CD4-positive, alpha-beta T cell treated with Interleukin-6 at 100 ng/mL for 8 hours (primary cell): ENCODE measurements at places on chromosomes 4 and X.

GRCh38 chr4:4564522-4564921 is 22.7 kb upstream of the STX18 start:
- DNase-seq, result no peak

- no peak for DNase-seq
Measured at GRCh38 chr4:102439236-102439614, 61.9 kb upstream of the NFKB1 start.

GRCh38 chr4:168257768-168258167 is 60.8 kb downstream of the DDX60 start:
- DNase-seq, result no peak

DNA sequence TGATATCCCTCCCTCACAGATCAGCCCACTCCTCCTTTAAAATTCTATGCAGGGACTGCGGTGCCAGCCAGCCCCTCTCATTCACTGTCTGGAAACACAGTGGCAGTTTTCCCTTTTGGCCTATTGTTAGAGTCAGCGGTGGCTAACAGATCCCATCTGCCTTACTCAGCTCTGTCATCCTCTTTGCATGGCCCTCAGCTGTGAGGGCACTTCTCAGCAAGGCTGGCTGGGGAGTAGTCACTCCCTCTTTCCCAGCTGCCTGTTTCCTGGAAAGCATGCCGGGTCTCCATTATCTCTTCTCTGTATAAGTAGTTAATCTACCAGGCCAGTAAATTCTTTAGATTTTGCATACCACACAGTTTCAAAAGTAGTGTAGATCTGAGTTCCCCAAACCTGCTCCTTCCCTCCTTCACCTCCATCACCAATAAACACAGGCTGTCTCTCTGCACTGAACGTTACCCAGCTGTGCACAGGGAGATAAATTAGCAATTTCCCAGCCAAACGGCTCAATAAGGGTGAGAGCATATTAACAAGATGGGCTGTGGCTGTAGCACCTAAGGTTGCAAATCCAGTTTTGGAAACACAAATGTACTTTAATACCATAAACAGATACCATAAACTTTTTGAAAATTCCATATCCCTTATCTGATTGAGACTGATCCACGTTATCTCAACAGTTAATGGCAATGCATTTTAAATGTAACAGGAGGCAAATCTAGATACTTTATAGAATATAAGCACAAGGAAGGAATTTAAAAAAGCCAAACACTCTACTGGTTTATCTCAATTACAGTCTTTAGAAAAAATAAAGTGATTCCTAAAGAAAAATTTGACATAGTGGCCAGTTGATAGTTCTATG is 229.3 kb downstream of the ANKRD50 start:
- DNase-seq, result no peak

DNA sequence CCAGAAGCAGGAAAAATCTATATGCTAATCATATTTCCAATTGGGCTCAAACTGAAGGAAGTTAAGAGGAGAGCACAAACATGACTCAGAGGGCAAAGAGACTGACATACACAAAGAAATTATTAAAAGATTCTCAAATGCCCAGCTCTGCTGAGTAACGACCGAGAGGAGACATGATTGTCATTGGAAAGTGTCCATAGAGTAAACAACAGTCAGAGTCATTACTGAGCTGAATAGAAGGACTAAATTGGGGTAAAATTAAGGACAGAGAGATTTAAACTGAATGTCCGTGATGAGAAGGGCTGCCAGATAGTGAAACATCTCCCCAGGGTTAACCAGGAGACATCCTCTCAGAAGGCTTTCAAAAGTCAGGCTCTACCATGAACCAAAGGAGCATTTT is 111.2 kb upstream of the GALNT7 start:
- no peak for DNase-seq

DNA sequence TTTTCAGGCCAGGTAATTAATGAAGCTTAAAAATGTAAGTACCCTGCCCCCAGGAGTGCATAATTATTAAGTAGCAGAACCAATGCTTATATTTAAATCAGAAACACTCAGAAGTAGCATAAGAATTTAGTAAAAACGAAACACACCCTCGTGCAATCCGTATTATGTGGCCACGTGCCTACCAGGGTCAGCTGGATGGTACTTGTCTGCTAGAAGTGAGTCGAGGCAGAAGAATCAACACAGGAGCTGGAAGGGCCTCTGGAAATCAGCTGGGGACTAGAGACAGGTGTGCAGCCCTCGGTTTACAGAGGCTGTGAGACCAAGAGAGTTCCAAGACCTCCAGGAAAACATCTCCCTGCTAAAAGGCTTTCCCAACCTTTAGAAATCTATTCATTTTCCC is 559 bp upstream of the FAM47E start:
- no peak for DNase-seq

- peak; percentile 41 for DNase-seq
Measured at GRCh38 chrX:2628751-2629315, 62.3 kb upstream of the CD99 start.

DNA sequence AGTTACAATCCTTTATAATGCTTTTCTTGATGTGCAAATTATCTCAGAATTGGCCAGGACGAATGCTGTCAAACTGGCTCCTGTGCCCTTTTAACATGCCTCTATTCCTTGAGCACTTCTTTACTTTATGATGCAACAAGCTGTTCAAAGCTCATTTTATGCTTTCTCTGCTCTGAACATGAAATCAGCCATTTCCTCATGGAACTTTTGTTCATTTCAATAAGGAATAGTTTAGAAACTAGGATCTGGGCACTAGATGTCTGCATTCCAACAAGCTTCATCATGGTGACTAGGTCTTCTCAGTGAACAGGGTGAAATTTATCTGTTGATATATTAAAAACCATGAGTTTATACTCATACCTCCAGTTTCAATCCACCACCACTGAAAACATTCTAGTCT is 87.3 kb upstream of the TEX13A start:
- DNase-seq, result no peak

GRCh38 chr4:142656178-142656577 is 189.9 kb downstream of the INPP4B start:
- DNase-seq, result no peak

DNA sequence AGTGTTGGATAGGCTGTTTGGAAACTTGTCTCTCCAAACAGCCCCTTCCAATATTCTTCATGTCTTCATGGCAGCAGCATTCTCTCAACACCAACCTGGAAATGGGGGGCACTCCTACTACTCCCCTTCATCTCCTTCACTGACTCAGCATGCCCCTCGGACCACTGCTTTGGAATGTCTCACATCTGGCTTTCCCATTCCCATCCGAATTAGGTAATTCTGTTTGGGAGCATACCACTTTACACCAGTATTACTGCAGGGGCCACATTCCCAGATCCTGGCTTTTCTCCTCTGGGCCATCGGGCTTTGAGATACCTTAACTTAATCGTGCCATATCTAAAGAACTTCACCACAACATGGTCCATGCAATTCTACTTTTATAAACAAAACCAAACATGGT is 100.8 kb downstream of the MAML3 start:
- DNase-seq, result no peak

DNA sequence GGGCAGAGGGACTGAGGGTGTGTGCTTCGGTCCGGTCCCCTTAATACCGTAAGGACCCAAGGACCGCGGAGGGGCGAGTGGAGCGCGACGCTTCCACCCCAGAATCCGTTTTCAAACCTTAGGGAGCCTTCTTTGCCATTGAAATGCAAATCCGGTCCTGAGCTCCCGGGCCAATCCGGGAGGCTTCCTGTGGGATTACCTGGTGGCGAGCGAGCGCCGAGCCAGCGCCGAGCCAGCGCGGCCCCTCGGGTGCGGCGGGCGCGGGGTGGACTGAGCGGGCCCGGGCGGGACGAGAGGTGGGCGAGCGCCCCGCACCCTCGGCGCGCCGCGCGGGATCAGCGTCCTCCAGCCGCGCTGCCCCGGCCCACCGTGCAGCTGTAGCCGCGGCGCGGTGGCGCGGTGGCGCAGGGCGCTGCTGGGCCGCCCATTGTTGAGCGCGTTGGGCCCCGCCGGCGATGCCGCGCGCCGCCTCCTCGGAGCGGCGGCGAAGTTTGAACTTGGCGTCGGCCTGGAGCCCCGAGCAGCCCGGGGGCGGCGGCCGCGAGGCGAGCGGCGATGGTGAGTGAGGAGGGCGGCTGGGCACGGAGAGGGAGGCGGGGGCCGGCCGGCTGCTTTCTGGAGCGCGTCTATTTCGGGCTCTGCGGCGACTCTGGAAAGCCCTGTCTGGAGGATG is 208.7 kb downstream of the SOWAHB start:
- no peak for DNase-seq

GRCh38 chr4:150289198-150289597 is 211.0 kb downstream of the DCLK2 start:
- no peak for DNase-seq

DNA sequence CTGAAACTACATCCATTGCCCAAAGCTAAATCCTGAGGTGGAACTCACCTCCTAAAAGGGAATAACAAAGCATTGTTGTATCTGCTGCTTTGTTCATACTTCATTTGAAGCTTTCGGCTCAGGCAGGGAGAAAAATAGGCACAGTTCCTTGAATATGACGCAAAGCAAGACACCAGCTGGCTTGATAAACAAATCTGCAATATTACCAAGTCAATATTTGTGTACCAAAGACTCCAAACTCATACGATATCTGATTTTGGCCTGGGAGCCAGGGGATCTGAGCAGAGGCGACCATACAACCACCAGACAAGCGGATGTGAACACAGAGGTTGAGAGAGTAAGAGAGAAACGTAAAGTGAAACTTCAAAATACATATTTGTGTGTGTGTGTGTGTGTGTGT is 34.8 kb upstream of the RAP1GDS1 start:
- DNase-seq, result no peak

DNA sequence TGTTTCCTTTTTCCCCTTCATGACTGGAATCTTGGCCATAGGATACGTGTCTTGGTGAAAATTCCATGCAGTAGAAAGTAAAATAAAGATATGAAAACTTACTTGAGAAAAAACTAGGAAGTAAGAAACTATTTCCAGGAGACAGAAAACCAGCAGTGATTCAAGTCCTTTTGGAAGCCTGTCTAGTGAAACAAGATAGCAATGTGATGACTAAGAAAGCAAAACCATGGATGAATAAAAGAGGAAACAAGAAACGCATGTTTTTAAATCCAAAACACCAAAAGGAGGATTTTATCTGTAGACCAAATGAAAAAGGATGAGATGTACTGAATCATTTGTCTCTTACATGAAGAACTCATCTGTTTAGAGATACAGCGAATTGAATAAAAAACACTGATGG is 1430.0 kb downstream of the ARAP2 start:
- DNase-seq, result no peak

GRCh38 chr4:20773144-20773997 is 73.1 kb downstream of the PACRGL start:
- no peak for DNase-seq

DNA sequence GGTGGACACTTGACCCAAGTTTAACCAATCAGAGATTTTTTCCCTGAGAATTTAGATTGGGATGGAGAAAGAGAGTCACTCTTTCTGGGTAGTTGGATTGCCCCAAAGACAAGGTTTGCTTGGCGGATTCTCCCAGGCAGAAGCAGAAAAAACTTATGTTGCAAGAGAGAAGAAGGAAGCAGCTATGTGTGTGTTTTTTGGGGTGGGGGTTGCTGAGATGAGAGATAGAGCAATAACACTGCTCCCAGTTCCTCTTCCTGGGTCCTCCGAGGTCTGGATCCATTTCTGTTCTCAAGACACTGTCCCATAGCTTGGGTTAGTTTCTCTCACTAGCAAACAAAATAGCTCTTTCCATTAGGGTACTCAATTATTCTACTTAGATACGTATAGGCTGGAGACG is 222.1 kb downstream of the STIM2 start:
- no peak for DNase-seq

- DNase-seq, result no peak
Measured at GRCh38 chr4:69362351-69362750, 82.1 kb downstream of the UGT2B28 start.

- no peak for DNase-seq
Measured at GRCh38 chr4:7838136-7838782, 101.4 kb downstream of the AFAP1 start.

DNA sequence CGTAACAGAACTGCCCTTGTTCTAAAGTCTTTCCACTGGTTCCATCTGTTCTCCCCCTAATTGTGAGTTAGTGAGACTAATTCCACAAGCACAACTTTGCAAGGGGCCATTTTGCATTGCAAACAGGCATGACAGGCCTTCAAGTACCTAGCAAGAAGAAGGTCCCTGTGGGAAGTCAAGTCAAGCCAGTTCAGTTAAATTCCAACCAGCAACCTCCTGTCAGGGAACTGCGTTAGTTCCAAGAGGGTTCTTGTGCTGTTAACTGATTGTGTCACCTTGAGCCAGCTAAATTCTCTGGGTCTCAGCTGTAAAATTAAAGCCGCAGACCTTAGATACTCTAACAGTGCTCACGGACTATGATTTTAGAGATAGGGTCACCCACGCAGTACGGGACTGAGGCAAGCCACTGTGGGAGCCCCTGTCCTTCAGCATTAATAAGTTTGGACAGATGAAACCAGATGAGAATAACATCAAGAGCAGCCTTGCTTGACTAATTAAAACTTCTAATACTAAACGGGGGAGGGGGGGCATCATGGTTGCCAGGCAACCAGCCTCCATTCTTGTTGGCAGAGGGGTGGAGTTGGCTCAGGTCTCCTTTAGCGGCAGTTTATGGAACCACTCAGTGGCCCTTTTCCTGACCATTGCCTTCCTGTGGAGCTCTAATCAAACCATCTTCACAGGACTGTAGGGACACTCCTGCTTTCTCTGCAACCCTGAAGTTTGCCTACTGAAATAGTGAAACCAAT is 24.1 kb upstream of the TMEM150C start:
- DNase-seq, result no peak

DNA sequence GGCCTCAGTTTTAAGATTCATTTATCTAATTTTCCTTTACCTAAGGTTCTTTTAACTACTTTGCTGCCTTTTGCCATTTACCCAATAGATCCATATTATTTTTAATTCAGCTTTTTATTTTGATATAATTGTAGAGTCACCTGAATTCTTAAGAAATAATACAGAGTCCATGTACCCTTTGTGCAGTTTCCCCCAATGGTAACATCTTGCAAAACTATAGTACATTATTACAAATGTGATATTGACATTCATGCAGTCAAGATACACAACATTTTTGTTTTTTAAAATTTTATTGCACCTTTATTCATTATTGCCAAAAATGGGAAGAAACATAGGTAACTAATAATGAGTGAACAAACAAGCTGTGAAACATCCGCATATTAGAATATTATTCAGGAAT is 208.7 kb upstream of the WDFY3 start:
- no peak for DNase-seq
